ENCODE measurements at places on chromosomes 4 and X.

DNA sequence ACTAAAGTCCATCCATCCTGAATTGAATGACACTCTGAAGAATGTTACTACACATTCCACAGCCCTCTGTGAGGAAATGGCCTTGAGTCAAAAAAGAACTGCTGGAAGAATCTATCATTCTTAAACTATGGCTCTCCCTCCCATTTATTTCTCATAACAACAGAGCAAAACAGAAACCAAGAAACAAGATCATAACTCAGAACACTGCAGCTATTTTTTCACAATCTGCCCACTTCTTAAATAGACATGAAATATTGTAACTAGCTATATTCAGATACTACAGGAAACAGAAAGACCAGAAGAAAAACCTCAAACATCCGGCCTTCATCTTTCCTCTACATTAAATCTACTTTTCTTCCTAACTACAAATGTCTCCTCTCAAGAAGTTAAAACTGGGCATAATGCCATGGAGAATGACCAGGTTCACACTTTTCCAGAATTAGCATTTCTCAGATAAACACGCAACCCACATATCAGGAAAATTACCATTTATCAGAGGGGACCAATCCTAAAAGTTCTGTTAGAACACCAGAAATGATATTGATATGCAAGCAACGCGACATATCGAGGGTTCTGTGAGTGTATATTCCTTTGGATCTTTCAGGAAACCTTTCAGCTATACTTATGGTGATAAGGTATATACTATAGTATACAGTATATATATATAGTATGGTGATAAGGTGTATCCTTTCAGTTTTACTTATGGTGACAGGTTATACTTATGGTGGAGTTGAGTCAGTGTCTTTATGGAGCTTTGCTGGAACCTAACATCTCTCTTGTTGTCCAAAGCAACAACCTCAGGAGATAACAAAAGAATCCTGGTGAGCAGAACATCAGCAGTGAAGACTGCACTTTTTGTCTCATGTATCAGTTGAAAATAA, 60.4 kb upstream of the IRF2 start:
- DNase-seq: no peak

DNA sequence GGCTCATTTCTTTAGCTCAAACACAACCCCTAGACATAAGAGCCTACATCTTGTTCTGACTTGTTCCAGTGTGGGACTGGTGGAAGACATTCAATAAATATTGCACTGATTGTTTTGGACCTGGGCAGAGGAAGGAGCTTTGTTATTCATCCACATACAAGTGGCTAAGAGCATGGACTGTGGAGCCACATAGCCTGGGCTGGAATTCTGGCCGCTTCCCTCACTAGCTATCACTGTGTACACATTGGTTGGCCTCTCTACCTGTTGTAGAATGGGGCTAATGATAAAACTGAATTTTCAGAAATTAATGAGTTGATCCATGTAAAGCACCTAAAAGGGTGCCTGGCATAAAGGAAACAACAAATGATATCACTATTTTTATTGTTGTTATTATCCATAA, 80.0 kb downstream of the ZNF674 start:
- no peak for DNase-seq

- DNase-seq: no peak
Measured at GRCh38 chr4:166042510-166043055, 169.5 kb downstream of the TLL1 start.

DNA sequence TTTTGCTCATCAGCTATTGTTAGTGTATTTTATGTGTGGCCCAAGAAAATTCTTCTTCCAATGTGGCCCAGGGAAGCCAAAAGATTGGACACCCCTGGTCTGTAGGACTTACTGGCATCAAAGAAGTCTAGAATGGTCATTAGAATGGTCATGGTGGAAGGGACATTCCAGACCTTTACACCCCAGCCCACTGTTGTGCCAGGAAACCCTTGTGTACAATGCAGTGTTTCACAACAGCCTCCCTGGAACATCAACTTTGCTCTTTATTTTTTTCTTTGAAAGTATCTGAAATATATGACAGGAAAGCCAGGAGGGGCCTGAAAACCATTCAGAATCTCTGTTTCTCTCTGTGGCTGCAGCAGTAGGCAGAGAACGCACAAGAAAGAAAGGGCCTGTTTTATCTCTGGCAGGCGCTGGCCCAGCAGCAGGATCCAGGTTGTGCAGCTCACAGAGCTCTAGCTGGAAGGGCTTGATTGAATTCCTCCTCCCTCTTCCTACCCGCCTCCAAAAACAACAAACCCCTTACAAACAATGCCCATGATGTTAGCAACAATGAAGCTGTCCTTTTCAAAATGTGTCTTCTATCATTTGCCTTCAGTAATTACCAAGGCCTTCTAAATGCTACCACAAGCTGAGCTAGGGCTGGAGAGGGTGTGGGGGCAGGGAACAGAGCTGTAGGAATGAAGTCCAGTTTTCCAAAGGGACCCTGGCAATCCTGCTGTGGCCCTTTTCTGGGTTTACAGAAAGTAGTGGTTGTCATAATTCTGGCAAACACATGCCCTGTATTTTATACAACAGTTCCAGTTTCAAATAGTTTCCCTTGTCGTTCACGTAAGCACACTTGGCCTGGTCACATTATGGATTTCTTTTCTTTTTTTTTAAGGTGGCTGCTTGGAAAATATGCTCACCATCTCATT, 32.3 kb upstream of the TFDP3 start:
- no peak for DNase-seq

DNA sequence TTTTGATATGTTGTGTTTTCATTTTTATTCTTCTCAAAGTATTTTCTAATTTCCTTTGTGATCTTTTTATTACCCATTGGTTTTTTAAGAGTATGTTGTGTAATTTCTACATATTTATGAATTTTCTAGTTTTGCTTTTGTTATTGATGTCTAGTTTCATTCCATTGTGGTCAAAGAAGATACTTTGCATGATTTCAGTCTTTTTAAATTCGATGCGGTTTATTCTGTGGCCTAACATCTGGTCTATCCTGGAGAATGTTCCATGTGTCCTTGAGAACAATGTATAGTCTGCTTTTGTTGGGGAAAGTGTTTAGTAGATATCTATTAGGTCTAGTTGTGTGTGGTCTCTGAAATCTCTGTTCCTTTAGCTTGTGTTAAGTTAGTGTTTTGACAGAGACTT, 46.2 kb downstream of the PPEF1 start:
- no peak for DNase-seq

DNA sequence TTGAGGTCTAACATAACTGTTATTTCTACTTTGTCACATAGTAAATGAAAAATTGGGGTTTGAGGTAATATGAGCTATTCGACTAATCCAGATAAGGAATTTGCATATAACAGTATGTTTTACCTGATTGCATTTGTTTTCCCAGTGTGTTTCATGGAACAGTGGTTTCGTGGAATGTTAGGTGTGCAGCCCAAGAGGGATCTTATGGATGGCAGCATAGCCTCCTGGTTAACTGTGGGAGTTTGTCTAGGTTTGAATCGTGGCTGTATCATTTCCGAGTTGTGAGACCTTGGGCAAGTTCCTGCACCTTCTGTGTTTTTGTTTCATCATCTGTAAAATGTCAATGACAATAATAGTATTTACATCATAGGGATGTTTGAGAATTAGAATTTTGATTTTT, 7.9 kb downstream of the BMPR1B start:
- no peak for DNase-seq

DNA sequence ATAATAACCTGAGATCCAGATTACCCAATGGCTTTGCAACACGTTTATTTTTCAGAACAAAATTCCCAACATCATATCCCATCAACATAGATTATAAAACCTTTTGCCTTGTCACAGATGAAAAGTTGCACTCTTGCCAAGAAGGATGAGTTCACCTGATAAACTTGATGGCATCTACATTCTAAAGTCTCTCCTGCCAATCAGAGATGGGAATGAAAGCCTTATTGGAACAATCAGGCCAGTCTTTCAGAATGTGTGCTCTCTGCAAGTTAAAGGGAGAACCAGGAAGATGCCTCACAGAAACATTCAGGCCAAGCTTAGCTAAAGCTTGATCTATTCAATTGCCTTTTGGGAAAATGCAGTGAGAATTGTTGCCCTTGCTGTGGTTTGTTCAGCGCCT, 1.3 kb downstream of the LPAR4 start:
- no peak for DNase-seq

- DNase-seq: no peak
Measured at GRCh38 chr4:42348247-42348646, 49.0 kb upstream of the SHISA3 start.

DNA sequence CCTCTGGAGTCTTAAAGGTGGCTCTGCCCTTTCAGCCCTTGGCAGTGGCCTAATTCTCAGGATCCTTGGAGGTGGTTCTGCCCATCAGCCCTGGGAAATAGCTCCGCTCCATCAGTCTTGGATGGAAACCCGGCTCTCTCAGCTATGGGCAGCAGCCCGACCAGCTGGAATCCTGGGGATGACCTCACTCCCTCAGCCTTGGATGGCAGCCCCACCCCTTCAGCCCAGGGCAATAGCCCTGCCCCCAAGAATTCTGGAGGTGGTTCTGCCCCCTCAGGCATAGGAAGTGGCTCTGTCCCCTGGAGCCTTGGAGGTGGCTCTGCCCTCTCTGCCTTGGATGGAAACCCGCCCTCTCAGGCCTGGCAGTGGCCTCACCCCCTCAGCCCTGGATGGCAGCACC, 127.7 kb downstream of the RBMX2 start:
- DNase-seq: no peak

- peak; percentile 32 for DNase-seq
Measured at GRCh38 chr4:2085496-2085901, 26.4 kb downstream of the NAT8L start.

DNA sequence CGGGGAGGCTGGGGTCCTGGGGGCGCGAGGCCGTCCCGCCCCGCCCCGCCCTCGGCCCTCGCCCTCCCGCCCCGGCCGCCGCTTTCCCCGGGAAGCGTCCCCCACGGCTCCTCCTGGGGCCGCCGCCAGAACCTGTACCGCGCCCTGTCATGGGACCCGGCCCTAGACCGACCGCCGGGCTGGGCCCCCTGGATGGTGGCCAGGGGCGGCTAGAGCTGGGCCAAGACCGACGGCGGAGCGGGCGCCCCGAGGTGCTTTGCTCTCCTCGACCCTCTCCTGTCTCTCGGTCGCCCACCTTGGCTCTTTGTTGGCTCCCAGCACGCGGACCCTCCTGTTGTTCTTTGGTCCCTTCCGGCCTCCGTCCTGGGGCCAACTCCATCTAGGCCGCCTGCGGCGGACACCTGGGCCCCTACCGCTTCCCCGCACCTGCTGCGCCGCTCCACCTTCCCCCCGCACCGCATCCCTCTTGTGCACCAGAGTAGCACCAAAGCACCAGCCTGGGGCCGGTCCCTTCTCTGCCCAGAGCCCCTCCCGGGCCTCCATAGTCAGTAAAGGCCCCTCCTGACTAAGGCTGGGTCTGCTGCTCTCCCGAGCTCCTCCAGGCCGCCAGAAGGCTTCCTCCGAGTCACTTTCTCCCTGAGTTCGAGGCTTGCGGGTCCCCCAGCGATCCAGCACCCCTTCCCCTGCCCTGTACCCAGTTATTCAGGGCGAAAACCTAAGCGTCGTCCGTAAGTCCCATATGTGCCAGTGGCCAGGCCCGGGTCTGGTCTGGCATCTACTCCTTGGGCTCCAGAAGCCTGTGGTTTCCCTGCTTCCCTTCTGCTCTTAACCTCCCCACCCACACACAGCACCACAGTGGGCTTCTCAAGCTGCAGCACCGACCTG, 587 bp downstream of the TACC3 start:
- peak; percentile 65 for DNase-seq

GRCh38 chr4:67725132-67725531, 24.2 kb upstream of the UBA6 start:
- DNase-seq: no peak

DNA sequence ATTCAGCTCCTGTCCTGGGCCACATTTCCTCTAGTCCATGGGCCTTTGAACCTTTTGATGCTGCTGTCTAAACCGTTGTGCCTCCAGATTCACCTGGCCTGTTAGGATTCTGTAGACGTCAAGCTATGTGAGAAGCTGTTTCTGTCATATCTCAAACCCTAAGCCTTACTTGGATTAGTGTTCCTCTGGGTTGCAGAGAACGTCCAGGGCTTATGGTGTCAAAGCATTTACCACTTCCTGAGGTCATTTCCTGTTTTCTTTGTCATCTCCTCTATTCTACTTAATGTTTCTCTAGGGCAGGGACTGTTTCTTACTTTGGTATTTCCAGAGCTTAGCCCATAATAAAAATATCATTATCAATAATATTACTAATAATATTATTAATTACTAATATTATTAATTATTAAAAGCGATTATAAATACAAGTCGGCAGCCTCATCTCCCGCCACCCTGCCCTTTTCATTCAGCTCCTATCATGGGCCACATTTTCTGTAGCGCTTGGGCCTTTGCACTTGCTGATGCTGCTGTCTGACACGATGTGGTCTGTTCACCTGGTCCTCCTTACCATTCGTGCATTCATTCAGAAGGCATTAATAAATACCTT, 19.1 kb downstream of the PRIMPOL start:
- no peak for DNase-seq

DNA sequence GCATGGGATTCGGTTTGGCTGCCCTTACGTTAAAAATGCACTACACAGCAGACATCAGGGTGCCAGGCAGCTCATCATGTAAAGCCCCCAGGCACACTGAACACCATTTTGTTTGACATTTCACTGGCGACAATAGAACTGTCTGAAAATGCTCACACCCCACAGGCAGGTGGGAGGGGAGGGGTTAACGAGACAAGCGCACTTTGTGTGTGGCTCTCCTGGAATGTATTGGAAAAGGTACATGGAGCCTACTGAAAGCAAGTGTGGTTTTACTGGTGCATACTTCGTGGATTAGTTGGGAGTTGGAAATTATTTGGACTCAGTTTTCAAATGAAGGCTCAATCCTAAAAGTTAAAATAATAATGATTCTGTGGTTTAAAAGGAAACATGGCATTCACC, 31.6 kb upstream of the PPARGC1A start:
- no peak for DNase-seq

- no peak for DNase-seq
Measured at GRCh38 chr4:125350470-125351135, 35.8 kb downstream of the FAT4 start.

- DNase-seq: peak; percentile 79
Measured at GRCh38 chr4:47686294-47686872, 151.5 kb downstream of the CORIN start.
